ENCODE measurements at places on chromosomes 5 and 9. TPM values are rescaled to one million over a fixed set of nuclear protein-coding genes. Genes with fewer than 3 reads are reported as not detected.

- H3K4me3 ChIP-seq, result no peak overlapping the region
- H3K36me3 ChIP-seq, result no peaks in the 10 kb centered on the region
- H3K27me3 ChIP-seq, result no peaks in the 10 kb centered on the region
- no peak for DNase-seq
- no peaks in the 10 kb centered on the region for H3K4me1 ChIP-seq
Measured at GRCh38 chr5:97364731-97365130, 181.7 kb upstream of the RIOK2 start.

GRCh38 chr5:77337686-77338085, 127.2 kb downstream of the PDE8B start:
- H3K4me1 ChIP-seq, result no peaks in the 10 kb centered on the region
- H3K4me3 ChIP-seq, result no peak overlapping the region
- H3K27me3 ChIP-seq, result no peaks in the 10 kb centered on the region

ENG gene
- total RNA-seq, result 688 TPM

CD74 gene
- total RNA-seq, result 0.76 TPM

IFNA13 gene
- not detected for total RNA-seq
